Stimulated activated CD8-positive, alpha-beta memory T cell treated with anti-CD3 and anti-CD28 coated beads, Interleukin-15, amount 100 ng/mL, for 48 hours (primary cell): ENCODE measurements at places on chromosomes 4 and X.

DNA sequence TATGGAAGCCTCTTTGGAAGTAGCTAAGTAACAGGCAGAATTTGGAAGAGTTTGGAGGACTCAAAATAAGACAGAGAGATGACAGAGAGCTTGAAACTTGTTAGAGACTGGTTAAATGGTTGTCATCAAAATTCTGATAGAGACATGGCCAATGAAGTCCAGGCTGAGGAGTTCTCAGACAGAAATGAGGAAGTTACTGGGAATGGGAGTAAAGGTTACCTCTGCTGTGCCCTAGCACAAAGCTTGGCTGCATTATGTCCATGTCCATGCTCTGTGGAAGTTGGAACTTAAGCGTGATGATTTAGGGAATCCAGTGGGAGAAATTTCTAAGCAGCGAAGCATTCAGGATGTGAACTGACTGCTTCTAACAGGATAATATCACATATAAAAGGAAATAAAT is 146.2 kb upstream of the NDST4 start:
- DNase-seq = no peak

GRCh38 chrX:31168551-31168950 is 96.7 kb upstream of the FTHL17 start:
- DNase-seq = no peak

DNA sequence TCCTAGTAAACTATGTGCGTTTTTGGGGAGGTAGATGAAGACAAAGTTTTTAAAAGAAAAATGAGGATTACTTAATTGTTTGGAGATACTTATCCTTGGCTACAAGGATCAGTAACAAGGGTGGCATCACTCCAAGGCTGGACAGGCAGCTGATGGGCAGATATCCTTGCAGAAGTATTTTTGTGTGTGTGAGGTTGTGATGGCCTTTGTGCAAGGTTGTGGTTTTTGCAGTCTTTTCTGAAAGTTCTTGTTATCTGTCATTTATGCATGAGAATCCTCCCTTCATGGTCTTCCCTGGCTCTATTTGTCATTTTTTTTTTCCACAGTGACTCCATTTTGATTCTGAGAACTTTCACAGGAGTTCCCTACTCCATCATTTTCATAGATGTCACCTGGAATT is 96.0 kb upstream of the C1GALT1C1 start:
- no peak for DNase-seq

DNA sequence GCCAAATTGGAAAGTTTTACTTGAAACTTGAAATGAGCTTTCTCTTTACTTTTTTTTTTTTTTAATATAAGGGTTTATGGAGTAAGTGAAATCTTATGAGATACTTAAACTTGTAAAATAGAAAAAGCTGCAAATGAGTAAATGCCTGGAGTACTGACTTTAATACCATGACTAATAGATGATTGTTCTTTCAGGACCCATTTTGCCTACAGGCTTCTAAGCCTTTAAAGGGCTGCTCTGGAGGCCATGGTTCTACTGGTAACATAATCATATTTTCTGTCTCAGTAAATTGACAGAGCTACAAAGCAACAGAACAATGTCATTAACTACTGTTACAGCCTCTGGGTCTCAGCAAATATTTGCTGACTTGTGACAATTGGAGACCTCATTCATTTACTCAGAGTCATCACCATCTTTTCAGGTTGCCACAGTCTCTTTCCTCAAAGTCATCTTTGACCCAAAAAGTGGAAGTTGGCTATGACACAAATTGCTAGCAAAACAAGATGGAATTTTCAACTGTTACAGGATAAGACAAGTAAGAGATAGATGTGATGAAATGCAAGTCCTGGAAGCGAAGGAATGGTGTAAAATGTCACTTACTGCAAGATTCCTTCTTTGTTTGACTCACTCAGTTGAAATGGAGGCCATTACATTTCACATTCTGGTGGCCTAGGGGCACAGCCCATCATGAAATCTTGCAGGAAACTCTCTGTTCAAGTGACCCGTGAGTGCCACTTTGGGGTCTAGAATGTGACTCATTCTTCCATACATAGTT is 132.7 kb downstream of the BTC start:
- DNase-seq = no peak

DNA sequence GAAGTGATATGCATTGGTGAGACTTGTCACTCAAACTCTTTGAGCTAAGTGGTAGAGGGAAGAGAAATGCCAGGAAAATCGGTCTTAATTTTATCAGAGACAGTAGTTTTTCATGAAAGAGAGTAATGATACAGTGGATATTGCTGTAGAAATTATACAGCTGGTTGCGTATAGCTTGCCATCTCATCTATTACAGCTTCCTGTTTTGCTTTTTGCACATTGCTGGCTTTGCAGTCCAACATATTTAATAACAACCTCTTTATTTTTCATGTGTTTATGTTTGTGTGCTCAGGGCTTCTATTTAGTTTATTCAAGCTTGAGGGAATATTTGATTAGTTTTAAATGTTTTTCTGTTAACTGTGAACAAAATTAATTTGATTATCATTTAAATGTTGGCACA is 11.5 kb downstream of the SMAD1 start:
- no peak for DNase-seq

GRCh38 chr4:107153228-107153627 is 117.1 kb upstream of the DKK2 start:
- no peak for DNase-seq
